ENCODE measurements at places on chromosomes 1 and 21.
A peak's percentile ranks its signal among the peaks of the same experiment; 100 is the strongest.

GRCh38 chr1:211343607-211344006, 17.0 kb downstream of the TRAF5 start:
- no peak for DNase-seq

GRCh38 chr1:57089855-57090254, 124.0 kb upstream of the C8B start:
- DNase-seq: no peak

GRCh38 chr1:35592991-35593769, 20.1 kb downstream of the TFAP2E start:
- DNase-seq: no peak

DNA sequence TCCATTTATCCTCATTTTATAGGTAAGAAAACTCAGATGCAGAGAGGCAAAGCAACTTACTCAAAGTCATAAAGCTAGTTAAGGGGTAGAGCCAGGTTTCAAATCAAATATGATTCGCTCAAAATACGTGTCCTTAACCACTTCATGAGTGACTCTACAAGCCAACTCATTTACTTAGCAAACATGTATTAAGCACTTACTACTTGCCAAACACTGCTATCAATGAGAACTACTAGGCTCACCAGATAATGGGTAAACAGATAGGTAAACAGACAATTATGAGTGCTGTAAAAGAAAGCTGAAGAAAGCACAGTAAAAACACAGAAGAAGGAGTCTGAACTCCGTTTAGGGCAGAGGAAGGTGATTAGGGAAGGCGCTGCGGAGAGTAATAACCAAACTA, 65.9 kb downstream of the WDR64 start:
- peak; percentile 5 for DNase-seq

GRCh38 chr1:76294482-76295194, 220.1 kb downstream of the ST6GALNAC3 start:
- no peak for DNase-seq

DNA sequence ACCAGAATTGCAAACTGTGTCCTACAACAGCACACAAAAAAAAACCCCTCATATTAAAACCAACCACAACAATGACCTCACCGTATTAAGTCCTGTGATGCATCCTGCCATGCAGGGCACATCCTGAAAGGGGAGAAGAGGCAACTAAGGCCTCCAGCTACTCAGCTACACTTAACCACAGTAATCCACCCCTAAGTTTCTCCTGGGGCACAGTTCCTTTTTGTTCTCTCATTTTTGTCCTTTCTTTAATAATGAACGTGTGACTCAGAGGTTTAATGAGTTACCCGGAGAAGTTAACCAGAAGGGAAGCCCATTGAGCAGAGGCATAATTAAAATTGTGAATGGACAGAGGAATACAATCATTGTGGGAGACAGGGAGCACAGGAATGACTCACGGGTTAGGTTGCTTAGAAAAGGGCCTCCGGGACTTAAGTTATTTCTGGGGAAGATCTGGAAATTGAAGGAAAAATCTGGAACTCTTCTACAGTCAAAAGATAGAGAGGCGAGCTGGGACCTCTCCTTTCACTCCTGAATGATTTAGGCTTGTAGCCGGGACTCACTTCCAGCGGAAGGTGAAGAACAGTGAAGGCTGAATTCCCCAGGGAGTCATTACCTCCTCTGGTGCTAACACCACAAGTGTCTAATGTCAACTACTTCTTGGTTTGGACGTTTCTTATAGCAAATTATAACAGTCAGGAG, 36.9 kb upstream of the HIVEP3 start:
- no peak for DNase-seq

- no peak for DNase-seq
These were observed 1.7 kb upstream of the HRNR start for GRCh38 chr1:152225678-152226077.

DNA sequence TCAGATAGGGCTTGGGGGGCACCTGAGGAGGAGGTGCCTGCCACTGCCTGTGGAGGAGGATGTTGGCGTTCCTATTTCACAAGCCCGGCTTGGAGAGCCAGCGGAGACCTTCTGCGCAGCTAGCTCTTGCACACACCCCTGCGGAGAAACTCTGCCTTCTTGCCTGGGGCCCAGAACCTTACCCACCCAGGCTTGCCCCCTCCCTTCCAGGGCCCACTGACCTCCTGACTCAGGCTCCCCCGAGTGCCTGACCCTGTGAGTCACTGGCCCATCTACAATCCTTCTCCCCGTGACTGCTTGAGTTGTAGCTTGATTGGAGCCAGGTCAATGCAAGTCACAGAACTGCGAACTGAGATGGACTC, 3.4 kb downstream of the HES2 start:
- DNase-seq: no peak

- no peak for DNase-seq
These were observed 41.9 kb downstream of the UBE2G2 start for GRCh38 chr21:44759628-44760285.

- no peak for DNase-seq
These were observed 168.4 kb downstream of the TNFSF18 start for GRCh38 chr1:172882385-172882784.

DNA sequence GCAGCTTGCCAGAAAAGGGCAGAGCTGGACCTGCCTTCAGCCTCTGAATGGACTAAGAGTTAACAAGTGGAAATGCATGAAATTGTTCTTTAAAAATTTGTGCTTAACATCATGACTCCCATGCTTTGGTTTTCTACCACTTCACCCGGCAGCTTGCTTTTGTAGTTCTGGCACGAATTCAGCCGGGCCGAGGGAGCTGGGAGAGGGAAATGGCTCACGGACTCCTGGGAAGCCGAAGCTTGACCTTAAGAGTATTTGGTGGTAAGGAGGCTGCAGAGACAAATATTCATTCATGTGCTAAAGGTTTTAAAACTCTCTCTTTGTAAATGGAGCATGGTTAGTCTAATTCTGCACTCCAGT, 17.2 kb upstream of the GFI1 start:
- DNase-seq: no peak

GRCh38 chr1:238675221-238675620, 711.1 kb upstream of the CHRM3 start:
- no peak for DNase-seq

GRCh38 chr21:46455575-46456385, 2.9 kb upstream of the DIP2A start:
- DNase-seq: no peak

DNA sequence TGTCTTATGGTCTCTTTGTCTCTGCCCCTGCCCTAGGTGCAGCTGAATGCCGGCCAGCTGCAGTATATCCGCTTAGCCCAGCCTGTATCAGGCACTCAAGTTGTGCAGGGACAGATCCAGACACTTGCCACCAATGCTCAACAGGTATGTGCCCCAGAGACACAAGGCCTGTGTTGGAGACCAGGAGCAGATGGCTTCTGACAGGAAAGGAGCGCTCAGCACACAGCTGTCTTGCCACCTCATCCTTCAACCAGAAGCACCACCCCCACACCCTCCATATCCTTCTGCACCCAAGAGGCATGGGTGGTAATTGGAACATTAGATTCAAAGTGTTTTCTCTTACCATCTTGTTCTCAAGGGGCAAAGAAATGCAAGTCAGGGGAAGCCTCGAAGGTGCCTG, 17.0 kb upstream of the KCNQ4 start:
- no peak for DNase-seq

DNA sequence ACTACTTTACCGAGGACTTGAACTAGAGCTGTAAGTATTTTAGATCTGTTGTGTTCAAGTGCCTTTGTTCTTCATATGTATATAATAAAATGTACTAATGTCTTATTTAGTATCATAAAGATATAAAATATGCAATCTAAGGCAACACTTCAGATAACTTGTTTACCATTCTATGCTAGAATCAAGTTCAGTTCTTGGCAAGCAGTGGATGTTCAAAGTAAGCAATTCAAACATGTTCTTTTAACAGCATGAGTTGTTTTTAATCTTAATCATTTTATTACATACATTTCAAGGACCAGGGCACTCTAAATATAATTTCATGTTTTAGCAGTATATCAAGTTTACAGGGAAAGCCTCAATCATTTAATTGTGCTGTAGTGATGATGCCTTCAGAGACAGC, 47.0 kb downstream of the ZC3H11B start:
- DNase-seq: no peak

GRCh38 chr1:207999274-207999915, 88.5 kb upstream of the CD34 start:
- no peak for DNase-seq

DNA sequence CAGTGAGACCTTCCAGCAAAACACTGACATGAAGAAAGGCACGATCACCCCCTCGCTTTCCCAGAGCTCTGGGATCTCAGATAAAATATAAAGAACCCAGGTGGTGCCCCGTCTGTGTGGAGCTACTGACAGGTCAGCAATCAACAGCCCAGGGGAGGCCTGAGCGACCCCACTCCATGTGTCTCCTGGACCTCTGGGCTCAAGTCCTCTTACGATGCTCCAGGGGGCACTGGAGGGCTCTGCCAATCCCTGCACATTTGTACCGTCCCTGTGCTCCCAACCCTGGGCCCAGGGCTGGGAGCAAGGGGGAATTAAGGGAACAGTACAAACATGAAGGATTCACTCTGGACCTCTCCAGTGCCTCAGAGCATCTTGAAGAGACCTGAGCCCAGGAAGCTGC, 12.5 kb downstream of the S100A7A start:
- DNase-seq: no peak

- no peak for DNase-seq
These were observed 22.3 kb downstream of the WLS start for GRCh38 chr1:68210027-68210426.

GRCh38 chr1:78718566-78718965, 68.9 kb downstream of the IFI44 start:
- no peak for DNase-seq

DNA sequence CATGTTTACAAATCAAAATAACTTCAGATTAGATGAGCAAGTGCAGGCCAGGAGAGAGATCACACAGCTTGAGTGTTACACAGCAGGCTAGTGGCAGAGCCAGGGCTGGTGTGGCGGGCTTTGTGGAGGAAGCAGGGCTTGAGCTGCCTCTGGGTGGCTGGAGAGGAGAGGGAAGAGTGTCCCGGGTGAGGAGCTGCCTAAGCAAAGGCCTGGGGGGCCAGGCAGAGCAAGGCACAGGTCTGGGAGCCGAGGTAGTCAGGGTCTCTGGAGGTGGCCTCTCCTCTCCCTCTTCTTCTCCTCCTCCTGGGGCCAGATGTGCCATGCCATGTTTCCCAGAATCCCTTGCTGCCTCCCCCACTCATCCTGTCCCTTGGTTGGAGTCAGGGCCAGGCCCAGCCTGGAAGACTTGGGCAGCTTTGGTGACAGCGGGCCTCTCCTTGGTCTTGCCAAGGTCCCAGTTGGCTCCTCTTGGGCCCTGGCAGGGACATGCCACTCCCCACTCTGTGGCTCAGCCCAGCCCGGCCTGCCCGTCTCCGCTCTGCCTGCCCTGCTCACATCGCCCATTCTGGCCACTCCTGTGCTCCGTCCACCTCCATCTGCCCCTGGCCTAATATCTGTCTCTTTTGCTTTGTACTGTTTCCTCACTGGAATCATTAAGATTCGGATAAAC, 70.3 kb downstream of the PTPRU start:
- no peak for DNase-seq

Measured in HuH-7 (cell line).